Lower leg skin (tissue), 4 donors: ENCODE measurements at places on chromosomes 1 and 21. TPM values are rescaled to one million over a fixed set of nuclear protein-coding genes. Genes with fewer than 3 reads are reported as not detected.

Gene SPRR2F
- total RNA-seq: not detected

Gene TRIM17
- 0.97 TPM for total RNA-seq

Gene GLIS1
- 1.0 TPM for total RNA-seq

Gene HYI
- 38.3 TPM for total RNA-seq

Gene CFHR3
- total RNA-seq: not detected

Gene SLC45A3
- total RNA-seq: 4.2 TPM

Gene VWA5B1
- not detected for total RNA-seq

Gene SLC44A5
- total RNA-seq: 4.3 TPM

Gene LRRC39
- total RNA-seq: 1.6 TPM

Gene CYYR1
- total RNA-seq: 13.6 TPM

Gene ZFP69B
- 0.81 TPM for total RNA-seq

Gene HUNK
- 3.8 TPM for total RNA-seq

Gene TPM3
- total RNA-seq: 119 TPM

DNA sequence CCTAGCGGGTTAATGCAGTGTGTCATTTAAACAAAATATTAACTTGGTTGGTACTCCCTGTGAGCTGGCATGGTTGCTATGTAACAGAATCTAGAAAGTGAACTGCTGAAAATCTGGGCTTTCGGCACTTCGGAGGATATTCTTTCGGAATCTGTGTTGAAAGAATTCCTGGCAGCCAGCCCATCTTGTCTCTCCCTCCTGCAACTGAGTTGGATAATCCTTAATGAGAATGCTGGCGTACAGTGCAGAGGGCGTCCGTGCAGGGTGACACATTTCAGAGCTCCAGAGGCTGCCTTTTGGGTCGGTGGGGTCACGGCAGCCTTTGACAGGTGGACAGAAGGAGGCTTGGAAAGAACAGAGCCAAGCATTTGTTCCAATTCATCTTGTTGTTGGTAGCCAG, 3.7 kb downstream of the KAZN start:
- DNase-seq: peak; percentile 48

- no peak for DNase-seq
These were observed 1159.8 kb upstream of the ADGRL2 start for GRCh38 chr1:80640978-80641377.

GRCh38 chr21:44931137-44931500, 8.7 kb upstream of the SLX9 start:
- DNase-seq: no peak

DNA sequence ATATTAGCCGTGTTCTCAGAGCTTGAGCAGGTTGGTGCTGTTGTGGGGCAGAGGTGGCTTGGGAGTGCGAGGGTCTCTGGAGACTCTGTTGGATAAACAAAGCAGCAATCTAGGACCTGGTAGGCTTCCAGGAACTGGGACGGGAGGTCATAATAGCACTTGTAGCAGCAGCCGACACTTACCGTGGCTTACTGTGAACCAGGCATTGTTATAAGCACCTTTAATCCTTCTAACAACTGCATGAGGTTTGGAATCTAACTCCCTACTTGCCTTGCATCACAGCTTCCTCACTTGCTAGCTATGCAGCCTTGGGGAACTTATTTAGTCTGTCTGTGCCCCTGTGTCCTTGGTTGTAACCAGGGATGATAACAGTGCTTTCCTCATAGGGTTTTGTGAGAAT, 94.9 kb downstream of the NAV1 start:
- no peak for DNase-seq

DNA sequence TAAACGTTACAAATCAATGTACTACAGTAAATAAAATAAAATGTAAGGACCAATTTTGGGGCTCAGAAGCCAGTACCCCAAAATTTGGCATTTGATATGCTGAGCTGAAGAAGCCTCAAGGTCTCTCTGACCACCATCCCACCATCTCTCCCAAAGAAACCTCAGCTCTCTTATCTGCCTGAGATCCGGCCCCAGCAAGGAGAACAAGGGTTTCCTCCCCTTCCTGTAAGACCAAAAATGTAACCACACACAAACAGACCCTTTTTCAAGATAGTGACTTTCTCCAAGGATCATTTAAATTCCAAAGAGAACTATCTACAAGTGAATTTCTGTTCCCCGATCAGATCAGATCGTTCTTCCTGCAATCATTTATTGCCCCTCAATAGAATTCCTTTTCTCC, 68.1 kb upstream of the SLC45A1 start:
- DNase-seq: no peak

DNA sequence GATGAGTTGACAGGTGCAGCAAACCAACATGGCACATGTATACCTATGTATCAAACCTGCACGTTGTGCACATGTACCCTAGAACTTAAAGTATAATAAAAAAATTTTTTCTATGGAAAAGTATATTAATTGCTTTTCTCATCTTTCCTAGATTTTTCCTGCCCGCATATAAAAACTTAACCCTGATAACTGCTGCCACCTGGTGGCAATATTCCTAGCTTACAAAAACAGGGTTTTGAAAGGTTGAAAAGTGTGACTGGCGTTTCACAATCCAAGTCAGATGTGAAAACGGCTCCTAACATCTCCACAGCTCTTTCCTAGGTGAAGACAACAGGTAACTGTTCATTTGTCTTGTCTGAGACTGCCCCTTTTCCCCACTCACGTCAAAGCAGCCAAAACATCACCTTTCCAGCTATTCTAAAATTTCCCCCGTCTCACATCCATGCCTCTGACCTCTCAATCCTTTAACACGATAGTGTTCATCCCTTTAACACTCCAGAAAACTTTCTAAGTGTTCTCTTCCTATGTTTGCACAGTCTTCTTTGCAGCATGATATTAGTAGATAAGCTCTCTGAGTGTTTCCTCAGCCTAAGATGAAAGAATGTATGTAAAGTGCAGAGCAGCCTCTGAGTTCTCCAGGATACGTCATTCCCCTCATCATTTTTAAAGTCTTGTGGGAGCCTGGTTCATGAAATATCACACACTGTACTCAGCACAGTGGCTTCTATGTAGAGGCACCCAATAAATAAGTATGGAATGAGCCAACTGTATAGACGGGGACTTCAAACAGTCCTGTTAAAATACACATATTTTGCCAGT, 27.5 kb downstream of the OVGP1 start:
- DNase-seq: peak; percentile 63

DNA sequence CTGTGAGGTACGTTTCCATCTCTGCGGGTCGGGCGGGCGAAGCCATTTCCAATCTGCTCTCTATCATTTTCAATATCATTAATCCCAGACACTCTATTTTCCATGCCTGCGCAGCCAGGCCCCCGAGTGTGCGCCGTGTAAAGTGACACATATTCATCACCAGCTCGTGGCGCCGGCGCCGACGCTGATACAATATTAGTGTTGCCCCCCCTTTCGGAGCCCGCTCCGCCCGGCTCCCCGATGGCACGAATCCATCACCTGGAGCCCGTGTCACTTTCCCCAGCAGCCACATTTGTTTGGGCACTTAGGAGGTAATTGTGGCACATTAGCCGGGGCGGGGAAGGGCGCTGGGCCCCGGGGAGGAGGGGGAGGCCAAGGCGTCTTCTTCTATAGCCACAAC, 33.7 kb upstream of the DMBX1 start:
- no peak for DNase-seq

- no peak for DNase-seq
These were observed 12.3 kb downstream of the OLFML3 start for GRCh38 chr1:113991467-113991997.

DNA sequence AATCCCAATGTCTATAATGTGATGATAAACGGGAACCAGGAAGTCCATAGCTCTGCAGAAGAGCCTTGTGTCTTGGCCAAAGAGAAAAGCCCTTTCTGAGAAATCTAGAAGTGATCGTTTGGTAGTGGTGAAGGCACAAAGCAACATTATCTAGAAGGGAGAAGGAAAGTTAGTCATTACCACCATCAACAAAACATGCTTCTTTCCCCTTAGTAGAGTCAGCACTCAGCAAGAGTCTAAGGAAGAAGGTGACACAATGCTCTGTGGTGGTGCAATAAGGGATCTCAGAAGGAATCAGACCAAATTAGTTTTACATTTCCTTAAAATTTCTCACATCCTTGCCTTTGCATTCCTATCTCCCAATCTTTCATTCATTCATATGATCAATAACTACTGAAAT, 134.4 kb upstream of the PRDX6 start:
- no peak for DNase-seq

GRCh38 chr1:182735343-182735742, 51.0 kb upstream of the RGS8 start:
- DNase-seq: no peak

GRCh38 chr1:27001570-27002360, 8.3 kb downstream of the TRNP1 start:
- peak; percentile 69 for DNase-seq

DNA sequence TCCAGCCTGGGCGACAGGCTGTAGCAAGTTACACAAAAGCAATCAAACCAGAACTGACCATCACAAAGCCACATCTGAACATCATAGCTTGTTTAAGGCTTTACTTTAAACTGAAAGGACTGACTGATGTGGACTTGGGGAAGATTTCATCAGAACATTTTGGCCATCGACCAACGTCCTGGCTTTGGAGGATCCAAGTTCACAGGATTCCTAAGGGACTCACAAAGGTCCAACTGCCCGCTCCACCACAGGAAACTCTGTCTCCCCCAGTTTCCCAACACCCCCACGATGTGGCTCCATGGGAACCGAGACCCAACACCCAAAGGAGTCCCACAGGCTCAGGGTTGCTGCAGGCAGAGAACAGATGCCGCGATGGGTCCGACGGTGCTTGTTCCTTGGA, 9.3 kb downstream of the SSU72 start:
- no peak for DNase-seq

- peak; percentile 87 for DNase-seq
These were observed 36.7 kb downstream of the ZNF695 start for GRCh38 chr1:246971090-246971721.

- no peak for DNase-seq
These were observed 1797.4 kb downstream of the NCAM2 start for GRCh38 chr21:22795644-22796043.

DNA sequence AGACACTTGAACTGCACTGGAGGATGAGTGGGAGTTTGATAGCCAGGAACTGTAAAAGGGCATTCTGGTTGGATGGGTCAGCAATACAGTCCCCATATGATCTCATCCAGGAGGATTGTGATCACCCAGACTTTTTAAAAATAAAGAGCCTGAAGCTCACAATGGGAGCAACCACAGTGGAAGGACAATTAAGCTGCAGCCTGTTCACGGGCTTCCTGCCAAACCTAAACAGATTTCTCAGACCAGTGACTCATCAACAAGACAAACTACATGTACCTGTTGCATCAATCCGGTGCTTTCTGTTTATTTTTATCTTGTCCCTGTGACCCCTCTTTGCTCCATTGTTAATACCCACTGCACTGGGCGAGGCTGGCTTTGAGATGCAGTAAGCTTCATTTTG, 52.3 kb downstream of the PAPPA2 start:
- DNase-seq: no peak

- DNase-seq: no peak
These were observed 15.1 kb downstream of the LDLRAD2 start for GRCh38 chr1:21827141-21827679.

DNA sequence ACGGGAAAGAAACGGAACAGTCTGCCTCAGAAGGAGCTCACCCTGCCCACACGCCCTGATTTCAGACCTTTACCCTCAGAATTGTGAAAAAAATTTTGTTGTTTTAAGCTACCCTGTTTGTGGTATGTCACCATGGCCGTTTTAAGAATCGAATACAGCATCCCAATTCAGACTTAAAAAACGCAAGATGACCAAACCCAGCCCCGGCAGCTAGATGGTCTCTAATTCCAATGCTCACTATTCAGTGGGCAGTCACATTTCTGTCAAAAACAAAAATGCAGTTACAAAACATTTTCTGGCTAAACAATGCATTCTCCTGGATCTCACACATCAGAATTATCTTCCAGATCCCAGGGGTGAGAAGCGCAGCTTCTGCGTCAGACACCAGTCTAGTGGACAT, 527.5 kb downstream of the SMYD3 start:
- no peak for DNase-seq

- no peak for DNase-seq
These were observed 1.7 kb upstream of the C1orf185 start for GRCh38 chr1:51100264-51100880.

DNA sequence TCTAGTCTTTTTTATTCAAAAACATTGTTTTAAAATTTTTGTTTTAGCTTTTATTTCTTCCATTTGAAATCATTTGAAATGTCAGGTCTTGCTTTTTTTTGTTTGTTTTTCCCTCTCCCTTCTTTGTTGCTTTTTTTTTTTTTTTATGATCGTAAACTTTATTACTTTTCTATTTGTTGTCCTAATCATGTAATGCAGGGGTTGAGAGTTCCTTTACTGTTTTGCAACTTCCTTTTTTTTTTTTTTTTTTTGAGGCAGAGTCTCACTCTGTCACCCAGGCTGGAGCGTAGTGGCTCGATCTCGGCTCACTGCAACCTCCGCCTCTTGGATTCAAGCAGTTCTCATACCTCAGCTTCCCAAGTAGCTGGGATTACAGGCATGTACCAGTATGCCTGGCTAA, 24.8 kb downstream of the IVNS1ABP start:
- no peak for DNase-seq

DNA sequence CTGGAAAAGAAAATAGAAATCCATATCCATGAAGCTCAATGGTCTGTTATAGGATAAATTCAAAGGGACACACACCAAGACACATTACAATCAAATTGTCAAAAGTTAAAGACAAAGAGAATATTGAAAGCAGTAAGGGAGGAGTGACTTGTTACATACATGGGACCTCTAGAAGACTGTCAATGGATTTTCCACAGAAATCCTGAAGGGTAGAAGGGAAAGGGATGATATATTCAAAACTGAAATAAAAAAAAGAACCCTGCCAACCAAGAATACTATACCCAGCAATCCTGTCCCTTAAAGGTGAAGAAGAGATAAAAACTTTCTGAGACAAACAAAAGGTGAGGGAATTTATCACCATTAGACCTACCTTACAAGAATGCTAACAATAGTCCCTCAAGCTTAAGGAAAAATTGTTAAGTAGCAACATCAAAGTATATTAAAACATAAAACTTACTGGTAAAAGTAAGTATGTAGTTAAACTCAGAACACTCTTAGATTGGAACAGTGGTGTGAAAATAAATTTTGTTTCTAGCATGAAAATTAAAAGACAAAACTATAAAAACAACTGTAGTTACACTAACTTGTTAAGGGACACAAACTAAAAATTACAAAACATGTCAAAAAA, 103.2 kb upstream of the APP start:
- no peak for DNase-seq

DNA sequence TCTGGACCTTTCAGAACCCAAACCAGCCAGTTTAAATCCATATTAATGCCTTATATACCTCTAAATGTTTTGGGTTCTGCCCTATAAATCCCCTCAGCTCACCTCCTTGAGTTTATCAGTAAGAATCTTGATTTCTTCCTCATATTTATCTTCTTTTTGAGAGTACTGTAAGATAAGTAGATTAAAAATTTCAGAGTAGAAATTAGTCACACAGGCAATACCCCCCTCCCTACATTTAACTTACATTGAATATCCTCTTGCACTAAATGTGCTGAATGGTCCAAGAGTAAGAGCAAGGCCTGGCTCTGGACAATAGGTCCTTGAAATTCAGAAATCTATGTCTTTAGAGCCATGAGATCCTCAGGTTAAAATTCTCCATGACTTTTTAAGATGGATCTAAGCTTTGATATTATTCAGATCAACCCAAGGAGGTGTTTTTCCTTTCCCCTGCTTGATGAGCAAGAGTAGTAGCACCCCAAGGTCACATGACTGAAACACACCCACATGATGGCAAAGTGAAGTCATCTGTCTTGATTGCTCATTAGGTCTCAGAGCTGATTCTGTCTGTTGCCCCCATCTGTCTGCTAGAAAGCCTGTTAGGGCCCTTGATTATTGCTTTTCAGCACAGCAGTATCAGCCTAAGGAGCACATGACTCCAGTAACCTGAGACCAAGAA, 15.8 kb upstream of the NUP210L start:
- DNase-seq: no peak

GRCh38 chr1:38270849-38271633, 224.4 kb upstream of the POU3F1 start:
- no peak for DNase-seq
